ENCODE measurements at places on chromosomes 7 and 10.

GRCh38 chr7:81492240-81492639 is 277.6 kb downstream of the HGF start:
- no peak for DNase-seq

GRCh38 chr10:18059826-18060559 is 80.2 kb upstream of the CACNB2 start:
- DNase-seq = no peak

DNA sequence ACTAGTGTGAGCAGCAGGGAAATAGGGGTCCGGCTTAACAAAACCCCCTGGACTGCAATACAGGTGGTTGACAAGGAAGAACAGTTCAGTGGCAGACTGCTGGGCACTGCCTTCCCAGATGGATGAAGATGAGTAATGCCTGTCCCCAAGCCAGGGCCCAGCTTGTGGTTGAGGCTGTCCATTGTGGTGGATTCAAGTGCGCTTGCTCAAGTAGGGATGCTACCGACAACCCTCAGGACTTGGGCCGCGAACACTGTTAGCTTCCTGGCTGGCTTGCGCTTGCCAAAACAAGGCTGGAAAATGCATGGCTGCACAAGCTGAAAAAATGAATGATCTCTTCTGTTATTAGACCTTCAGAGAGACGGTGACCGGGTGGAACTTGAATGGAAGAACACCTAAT is 116.1 kb upstream of the ACBD5 start:
- peak; percentile 7 for DNase-seq

- DNase-seq = no peak
These were observed 56.0 kb downstream of the ADAMTS14 start for GRCh38 chr10:70728328-70728727.

DNA sequence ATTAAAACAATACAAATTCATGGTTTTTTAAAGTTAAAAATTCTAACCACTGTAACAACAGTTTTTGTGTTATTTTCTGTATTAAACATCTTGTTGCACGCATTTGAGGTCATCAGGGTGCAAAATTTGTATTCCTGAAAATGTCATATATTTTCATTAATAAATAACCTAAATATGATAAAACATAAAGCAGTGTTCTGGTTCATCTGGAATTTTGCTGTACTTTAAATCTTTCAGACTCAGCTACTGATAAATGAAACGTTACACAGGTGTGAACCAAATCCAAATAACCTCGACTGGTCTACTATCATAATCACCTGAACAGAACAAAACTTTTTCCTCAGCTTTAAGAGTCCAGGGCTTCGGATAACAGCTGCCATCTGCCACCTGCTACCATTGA is 6.9 kb downstream of the IFIT2 start:
- DNase-seq = no peak

DNA sequence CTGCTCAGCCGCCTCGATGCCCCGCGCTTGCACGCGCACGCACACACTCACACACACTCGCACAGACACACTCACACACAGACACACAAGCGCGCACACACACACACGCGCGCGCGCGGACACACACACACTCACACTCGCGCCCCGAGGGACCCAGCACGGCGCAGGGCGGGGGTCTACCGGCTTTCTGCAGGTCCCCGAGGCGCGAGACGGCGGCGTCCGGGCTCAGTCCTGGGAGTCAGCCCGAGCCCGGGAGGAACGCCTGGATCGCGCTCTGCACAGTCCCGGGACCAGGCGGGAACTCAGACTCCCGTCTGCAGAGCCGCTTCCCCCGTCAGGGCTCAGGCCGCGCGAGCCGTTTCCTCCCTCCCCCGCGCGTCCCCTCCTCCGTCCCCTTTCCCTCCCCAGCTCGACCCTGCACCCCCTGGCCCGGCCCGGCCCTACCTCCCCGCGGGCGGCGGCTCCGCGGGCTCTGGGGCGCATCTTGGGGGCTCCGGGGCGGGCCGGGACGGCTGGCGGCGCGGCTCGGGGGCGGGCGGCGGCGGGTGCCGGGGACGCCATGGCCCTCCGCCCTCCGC is 464 bp downstream of the DENND2A start:
- no peak for DNase-seq

Data from cerebellar nuclear complex (tissue), 1 donor.